Kidney capillary endothelial cell (primary cell): ENCODE measurements at places on chromosomes 4 and X.
A peak's percentile ranks its signal among the peaks of the same experiment; 100 is the strongest.

GRCh38 chrX:72475952-72476668 lies 96.5 kb downstream of the HDAC8 start:
- DNase-seq = no peak

DNA sequence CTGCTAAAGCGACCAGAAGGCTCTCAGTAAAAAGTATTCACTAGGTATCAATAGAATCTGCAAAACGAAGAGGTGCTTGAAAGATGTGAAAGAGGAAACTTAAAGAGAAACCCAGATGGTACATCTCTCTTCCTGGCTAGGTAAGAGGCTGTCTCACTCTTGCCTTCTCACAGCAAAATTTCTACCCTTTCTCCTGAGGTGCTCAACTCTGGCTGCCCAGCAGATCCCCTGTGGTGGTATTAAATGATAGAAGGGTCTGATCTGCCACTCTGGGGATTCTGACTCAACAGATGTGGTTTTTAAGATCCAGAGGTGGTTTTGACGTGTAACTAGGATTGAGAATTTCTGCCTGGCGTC lies 14.9 kb upstream of the TSPAN5 start:
- DNase-seq = no peak

DNA sequence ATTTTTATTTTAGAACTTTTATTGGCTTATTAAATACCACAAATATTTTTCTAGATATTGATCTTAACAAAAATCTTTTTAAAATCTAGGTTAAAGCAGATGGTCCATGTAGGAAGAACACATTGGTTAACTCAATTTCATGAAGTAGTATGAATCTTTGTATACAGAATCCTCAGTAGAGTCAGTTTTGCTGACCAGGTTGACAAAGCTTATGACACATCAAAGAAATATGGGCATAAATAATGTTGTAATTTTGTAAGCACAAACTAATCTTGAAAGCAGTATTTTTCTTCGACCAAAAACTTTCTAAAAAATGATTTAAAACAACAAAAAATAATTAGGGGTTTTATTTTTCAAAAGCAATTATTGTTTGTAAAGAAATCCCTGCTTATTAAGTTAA lies 479.3 kb upstream of the PCDH10 start:
- DNase-seq = no peak

DNA sequence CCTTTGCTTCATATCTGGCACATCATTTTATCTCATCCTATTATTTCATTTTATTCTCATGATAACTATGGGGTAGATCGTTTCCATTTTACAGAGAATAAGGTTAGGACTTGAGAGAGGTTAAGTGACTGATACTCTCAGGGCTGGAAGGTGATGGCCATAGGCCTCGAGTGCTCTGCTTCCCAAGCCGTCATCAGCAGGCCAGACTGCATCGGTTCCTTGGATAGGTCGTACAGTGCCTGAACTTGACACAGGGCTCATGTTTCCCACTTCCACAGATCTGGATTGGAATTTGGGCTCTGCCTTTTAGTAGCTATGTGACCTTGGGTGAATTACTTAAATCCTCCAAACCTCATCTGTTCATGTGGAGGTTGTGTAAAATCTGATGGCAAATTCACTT lies 81.4 kb downstream of the TMEM131L start:
- no peak for DNase-seq

DNA sequence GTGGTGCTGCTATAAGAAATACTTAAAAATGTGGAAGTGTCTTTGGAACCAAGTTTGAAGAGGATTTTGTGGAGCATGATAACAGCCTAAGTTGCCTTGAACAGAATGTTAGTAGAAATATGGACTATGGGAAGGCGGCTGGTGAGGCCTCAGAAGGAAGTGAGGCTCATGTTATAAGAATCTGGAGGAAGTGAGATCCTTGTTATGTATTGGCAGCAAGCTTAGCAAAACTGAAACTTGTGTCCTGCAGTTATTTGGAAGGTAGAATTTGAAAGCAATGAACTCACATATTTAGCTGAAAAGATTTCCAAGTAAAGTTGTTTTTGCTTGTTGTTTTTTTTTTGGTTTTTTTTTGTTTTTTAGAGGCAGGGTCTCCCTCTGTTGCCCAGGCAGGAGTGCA lies 13.6 kb upstream of the MED14 start:
- DNase-seq = no peak

GRCh38 chrX:49077941-49078340 lies 1.7 kb downstream of the WDR45 start:
- DNase-seq = no peak

GRCh38 chr4:184907216-184907615 lies 81.4 kb upstream of the ACSL1 start:
- DNase-seq = no peak

DNA sequence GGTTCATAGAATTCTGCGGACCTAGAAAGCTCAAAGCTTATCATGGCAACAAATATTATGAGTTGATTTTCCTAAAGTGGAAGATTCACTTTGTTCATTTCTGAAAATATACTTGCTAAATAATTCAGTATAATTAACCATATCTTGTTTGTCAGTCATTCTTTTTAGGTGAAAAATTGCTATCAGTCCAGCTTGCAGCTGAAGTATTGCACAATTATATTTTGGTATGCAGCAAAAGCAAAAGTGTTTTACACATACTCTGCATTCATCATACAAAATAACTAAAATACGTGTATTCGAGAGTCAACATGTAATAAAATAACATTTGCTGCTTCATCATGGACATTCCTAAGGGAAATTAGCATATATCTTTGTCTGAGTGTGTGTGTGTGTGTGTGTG lies 24.8 kb downstream of the DKK2 start:
- DNase-seq = no peak

DNA sequence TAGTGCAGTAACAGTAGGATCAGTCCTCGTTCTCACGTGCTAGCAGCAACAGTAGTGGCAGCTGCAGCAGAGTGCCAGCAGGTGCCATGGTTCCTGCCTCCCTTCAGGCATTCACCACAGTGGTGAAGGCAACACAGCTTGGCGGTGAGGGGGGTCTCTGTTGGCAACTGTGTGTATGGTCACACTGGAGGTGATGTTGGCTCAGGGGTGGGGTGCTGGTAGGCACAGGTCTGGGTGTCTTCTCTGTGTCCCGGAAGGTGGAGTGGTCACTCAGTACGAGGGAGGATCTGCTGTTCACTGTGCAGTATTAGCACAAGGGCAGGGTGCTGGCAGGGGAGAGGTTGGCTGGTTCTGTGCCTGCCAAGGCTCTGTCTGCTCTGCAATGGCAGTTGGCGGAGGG lies 671.8 kb downstream of the CCSER1 start:
- DNase-seq = no peak

DNA sequence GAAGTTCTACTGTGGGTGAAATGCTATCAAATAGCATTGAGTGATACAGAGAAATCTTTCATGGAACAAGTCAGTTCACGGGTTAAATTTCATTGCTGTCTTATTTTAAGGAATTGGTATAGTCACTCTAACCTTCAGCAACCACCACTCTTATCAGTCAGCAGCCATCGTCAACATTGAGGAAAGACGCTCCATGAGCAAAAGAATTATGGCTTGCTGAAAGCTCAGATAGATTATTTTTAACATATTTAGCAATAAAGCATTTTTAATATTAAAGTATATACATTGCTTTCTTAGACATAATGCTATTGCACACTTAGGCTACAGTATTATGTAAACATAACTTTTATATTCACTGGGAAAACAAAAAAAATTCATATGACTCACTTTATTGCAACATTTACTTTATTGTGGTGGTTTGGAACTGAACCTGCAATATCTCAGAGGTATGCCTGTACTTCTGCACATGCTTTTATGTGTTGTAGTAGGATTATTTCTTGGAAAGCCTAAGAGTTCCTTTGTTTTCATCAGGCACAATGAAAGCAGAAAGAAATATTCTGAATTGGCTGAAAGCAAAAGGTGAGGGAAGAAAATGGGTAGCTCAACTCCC lies 586.7 kb downstream of the GBA3 start:
- DNase-seq = no peak

- no peak for DNase-seq
These were observed 16.1 kb upstream of the TASL start for GRCh38 chrX:30593440-30594200.

DNA sequence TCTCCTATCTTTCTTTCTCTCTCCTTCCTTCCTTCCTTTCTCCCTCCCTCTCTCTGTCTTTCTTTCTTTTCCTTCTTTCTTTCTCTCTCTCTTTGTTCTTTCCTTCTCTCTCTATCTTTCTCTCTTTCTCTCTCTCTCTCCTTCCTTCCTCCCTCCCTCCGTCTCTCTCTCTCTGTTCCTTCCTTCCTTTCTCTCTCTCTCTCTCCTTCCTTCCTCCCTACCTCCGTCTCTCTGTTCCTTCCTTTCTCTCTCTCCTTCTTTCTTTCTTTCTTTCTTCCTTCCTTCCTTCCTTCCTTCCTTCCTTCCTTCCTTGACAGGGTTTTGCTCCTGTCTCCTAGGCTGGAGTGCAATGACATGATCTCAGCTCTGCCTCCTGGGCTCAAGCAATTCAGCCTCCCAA lies 24.2 kb upstream of the P2RY8 start:
- DNase-seq = no peak

DNA sequence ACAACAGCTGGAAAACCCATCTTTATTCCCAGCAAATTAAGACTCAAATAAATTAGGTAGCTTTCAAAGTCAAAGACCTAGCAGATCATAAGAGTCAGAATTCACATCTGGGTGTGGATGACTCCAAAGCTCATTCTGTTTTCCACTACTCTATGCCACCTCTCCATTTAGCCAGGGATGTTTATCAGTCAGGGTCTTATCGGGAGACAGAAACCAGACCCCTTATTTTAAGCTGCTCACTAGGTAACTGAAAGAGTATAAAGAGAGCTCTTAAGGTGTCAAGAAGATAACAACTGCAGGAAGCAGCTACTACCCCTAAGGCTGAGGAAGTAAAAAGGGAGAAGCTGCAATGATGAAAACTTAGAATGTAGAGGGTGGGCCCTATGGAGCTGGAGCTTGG lies 333.7 kb upstream of the KLF3 start:
- no peak for DNase-seq

DNA sequence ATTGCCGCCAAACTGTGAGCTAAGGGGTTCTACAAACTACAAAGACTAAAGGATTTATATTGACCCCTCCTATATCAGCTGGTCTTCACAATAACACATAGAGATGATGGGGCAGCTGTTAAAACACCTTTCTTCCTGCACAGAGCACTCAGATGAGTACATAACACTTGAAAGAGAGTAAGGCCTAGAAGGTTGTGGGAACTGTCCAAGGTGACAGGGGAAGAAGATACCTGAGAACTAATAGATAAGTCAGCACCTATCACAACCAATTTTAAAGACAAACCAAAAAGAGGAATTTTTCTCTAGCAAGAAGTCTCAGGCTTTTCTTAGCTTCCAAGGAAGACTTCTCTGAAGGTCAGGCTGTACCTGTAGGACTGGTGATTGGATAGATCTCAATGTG lies 19.1 kb upstream of the CXCL6 start:
- DNase-seq = no peak

DNA sequence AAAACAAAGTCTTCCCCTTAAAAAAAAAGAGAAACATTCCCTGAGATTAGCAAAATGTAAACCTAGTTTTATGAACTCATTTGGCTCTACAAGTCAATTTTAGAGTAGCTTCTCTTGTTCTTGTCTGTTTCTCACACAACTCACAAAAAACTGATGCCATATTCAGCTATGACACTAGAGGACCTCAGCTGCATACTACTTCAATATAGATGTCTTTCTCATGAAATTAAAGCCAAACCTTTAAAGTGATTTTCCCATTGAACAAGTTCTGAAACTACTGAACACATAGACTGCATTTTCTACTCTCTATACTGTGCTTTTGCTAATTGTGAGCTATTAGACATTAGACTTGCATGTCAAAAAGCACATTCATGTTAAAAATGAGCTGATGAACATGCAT lies 49.8 kb downstream of the TBCK start:
- DNase-seq = peak; percentile 64

DNA sequence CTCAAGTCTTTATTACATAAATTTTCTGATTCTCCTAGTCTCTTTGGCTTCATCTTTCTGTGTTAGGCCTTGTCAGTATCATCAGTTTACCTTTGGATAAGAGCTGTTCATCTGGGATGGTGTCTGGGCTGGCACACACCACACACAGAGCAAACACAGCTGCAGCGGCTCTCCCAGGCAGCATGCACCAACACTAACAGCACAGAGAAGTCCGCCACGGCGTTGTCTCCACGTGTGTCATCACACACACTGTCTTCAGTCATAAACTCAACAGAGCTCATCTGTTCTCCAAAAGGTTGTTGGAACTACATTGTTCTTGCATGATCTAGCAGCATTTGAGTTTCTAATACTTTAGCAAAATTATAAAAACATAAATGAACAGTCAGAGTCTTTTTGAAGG lies 851.9 kb upstream of the FRG1 start:
- no peak for DNase-seq
